ENCODE measurements at places on chromosomes 5 and 9. TPM values are rescaled to one million over a fixed set of nuclear protein-coding genes. Genes with fewer than 3 reads are reported as not detected.

The DAB2 gene
- 4.0 TPM for total RNA-seq

The IFNB1 gene
- not detected for total RNA-seq

The OMD gene
- total RNA-seq: not detected

The OR1N2 gene
- not detected for total RNA-seq

The NIM1K gene
- 2.5 TPM for total RNA-seq

The F2RL1 gene
- total RNA-seq: not detected

The F2R gene
- total RNA-seq: 23.7 TPM

The WDR41 gene
- total RNA-seq: 33.3 TPM

The NKD2 gene
- not detected for total RNA-seq

The AGTPBP1 gene
- 49.6 TPM for total RNA-seq

The FAM78A gene
- 46.2 TPM for total RNA-seq

The NEUROG1 gene
- not detected for total RNA-seq

The SAP30L gene
- total RNA-seq: 20.4 TPM

The LIFR gene
- total RNA-seq: not detected

The ROPN1L gene
- 2.6 TPM for total RNA-seq

The IL4 gene
- total RNA-seq: 2.6 TPM

The CRB2 gene
- total RNA-seq: not detected

The MCTP1 gene
- total RNA-seq: 6.6 TPM

The TAF7 gene
- 52.5 TPM for total RNA-seq

The SLC6A7 gene
- not detected for total RNA-seq

The TMEM232 gene
- total RNA-seq: 0.86 TPM

The ACTBL2 gene
- not detected for total RNA-seq

The TLX3 gene
- total RNA-seq: not detected

The STPG3 gene
- total RNA-seq: not detected

The APBA1 gene
- 1.3 TPM for total RNA-seq

The MARCOL gene
- total RNA-seq: not detected

The WDR31 gene
- 1.4 TPM for total RNA-seq

The FOXD4L4 gene
- not detected for total RNA-seq

The LIX1 gene
- not detected for total RNA-seq
